ENCODE measurements at places on chromosomes 13 and 19.

- DNase-seq, result no peak
Measured at GRCh38 chr19:8473648-8474476, 28.6 kb downstream of the PRAM1 start.

DNA sequence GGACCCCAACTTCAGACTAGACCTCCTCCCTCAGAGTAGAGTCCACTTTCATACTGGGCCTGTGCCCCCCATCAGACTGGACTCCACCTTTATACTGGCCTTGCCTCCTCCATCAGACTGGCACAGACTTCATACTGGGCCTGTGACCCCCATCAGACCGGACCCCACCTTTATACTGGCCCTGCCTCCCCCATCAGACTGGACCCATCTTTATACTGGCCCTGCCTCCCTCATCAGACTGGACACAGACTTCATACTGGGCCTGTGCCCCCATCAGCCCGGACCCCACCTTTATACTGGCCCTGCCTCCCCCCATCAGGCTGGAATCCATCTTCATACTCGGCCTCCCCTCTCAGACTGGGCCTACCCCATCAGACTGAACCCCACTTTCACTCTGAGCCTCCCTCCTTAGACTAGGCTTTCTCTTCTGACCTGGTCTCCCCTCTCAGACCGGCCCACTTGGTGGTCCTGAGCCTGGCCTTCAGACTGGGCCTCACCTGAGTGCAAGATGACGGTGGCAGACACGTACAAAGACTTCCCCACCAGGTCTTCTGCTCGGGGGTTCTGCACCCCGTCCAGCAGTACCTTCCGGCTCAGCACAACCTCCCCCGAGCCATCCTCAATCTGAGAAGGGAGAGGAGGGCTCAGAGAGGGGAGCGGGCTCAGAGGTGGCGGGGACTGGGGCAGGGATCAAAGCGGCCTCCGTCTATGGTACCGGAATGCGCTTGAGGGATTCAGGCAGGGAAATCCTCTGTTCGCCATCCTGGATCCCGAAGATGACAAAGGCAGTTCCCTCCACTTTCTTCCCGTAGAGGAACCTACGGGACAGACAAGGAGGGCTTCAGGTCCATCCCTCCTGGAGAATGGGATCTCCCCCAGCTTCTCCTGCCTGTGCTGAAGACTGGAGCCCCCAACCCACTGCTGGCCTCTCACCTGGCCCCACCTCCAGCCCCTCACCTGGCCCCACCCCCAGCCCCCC lies 7.5 kb downstream of the C3 start:
- DNase-seq, result no peak

- DNase-seq, result no peak
Measured at GRCh38 chr13:37753776-37754175, 115.8 kb downstream of the TRPC4 start.

DNA sequence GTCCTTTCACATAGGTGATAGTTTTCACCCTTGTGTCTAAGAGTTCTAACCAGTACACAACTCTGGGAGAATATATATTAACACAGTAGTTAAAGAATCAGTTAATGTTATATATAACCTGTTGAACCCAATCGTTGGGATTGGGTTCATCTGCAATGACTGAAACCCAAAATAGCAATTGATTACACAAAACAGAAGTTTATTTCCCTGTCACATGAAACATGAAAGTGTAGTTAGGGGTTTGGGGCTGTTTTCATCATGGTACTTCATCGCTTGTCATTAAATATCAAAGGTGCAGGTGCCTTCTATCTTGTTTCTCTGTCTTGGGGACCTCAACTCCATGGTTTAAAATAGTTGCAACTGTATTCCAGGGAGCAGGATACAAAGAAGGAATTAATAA lies 106.6 kb downstream of the TBC1D4 start:
- DNase-seq, result no peak

DNA sequence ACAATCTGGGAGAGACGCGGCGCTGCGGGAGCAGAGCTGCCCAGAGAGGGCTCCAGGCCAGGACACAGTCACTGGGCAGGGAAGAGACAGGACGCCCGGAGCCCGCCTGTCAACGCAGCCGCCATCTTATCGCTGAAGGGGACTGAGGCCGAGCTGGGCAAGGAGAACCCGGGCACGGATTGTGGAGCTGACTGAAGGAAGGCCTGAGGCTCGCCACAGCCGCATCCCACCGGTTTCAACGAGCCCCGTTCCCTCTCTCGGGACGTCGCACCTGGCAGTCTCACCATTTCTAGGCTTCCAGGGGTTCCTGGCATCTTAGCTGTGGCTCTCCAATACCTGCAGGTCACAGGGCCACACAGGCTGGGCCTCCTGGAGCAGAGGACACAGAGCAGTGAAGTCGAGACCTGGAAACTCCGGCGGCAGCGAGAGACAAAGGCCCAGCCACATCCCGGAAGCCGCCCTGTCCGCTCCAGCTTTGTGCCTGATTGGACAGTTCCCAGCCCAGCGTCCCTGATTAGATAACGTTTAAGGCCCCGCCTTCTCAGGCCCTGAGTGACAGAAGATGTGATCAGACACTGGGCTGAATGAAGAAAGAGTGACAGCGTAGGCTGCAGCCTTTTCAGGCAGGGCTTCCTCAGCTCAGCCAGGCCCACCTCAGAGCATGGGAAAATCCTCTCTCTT lies at the start of gene ZNF91:
Gene ZNF91, minus strand, starts transcription at position 431 of the 681 bp plus-strand sequence. Its CDS starts 117 bp downstream, at position 314.
- peak; percentile 91 for DNase-seq

DNA sequence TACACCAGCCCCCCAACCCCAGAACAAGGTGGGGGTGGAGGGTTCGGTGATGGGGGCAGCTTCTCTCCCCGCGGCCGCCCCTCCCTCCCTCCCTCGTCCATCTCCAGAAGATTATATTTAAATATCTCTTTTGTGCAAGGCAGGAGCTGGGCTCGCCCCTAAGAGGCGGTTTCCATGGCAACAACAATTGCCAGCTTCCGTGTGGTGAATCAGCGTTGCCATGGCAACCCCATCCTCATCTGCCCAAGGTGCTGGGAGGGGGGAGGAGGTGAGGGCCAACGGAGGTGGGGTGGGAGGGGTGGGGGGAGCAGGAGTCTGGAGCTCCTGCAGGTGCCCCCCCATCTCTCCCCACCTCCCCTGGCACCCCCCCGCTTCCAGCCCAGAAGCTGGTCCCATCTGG lies 46.4 kb downstream of the CELF5 start:
- DNase-seq, result peak; percentile 3

DNA sequence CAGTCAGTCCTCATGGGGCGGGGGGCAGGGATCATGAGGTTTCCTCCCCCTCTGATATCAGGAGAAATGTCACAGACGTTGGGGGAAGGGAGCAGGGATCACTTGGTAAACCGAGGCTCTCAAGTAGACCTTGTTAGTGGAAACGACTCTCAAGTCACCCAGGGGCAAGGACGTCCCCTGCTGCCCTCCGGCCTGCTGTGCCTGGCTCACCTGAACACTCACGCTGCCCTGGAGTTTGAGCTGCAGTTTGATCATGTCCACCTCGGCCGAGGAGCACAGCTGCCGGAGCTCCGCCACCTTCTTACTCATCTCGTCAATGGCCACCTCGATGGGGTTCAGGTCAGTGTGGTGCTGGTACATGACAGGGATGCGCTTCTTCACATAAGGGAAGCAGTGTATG lies 47.6 kb upstream of the SLC15A1 start:
- DNase-seq, result no peak
